Spinal cord (tissue), 10 donors: ENCODE measurements at places on chromosomes 2 and 18.

DNA sequence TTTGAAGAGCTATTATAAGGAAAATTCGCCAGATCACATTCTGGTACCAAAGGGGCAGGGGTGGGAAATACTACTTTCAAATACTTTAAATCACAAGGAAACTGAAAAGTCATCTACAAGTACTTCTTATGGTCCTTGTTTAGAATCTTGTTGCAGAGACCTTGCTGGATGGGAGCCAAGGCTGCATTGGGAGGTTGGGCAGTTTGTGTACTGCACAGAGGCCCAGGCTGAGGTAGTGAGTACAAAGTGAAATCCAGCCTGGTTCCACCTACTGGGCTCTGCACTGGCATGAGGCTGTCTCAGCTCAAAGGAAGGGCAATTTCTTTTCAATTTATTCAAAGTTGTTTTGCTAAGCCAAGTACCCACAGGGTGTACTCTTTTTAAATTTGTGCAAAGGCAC is 140.3 kb upstream of the DLX2 start:
- peak; percentile 53 for DNase-seq

- DNase-seq = no peak
These were observed 107.9 kb upstream of the IL1R2 start for GRCh38 chr2:101883860-101884259.

- no peak for DNase-seq
These were observed 102.6 kb downstream of the SEPTIN10 start for GRCh38 chr2:109511168-109511567.

- DNase-seq = no peak
These were observed at the start of gene SH3BP4 for GRCh38 chr2:234951664-234952269. TSS of gene SH3BP4 (plus strand) at chr2:234952017. CDS start at chr2:235035003, 82,986 bp downstream.

GRCh38 chr2:85151026-85151425 is 17.8 kb downstream of the TCF7L1 start:
- DNase-seq = no peak

DNA sequence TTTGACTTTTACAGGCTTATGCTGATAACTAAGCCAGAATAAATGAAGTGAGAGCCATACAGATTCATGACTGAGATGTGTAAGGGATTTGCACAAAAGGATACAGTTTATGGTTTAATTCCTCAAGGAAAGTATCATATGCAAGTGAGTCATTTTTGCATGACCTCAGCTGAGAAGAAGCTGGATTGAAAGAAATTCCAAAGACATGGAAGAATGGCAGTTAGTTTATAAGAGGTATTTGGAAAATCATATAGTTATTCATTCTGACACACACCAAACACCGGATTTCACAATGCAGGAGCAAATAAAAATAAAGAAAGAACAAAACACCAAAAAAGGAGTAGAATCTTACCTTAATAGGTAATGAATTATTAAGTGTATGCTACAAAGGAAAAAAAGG is 83.2 kb upstream of the RND3 start:
- DNase-seq = no peak
